ENCODE measurements at places on chromosomes 1 and 21.

DNA sequence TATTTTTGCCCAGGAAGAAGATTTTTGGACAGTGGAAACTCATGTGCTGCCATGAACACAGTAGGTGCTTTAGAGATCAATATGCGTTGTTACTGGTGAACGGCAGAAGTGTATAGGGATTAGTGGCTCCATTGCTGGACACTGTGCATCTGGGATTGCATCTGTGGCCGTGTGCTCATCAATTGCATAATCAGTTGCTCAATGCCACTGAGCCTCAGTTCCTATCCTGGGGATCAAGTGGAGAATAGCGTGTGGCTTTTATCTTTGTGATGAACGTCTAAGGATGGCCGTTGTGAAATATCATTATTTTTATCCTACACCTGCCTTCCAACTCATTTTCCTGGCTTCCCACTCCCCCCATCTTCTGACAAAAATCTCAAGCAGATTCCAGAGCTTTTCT, 5.4 kb downstream of the TNN start:
- no peak for DNase-seq

GRCh38 chr1:167273027-167273800, 52.5 kb downstream of the POU2F1 start:
- no peak for DNase-seq

DNA sequence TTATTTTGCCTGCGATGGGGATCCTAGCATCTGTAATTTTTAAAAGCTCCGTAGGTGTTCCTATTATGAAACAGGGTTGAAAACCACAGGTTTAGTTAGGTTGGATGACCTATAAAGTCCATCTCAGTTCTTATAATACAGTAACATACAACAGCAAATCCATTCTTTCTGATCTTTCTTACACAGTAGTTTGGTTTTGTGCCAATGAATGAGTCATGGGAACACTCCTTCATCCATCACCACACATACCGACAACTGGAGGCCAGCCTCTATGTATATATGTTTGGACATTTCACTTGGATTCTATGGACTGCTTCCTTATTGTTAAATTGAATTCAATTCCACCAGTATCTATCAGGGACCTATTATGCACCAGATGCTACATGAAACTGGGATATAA, 118.4 kb upstream of the L1TD1 start:
- DNase-seq, result no peak

DNA sequence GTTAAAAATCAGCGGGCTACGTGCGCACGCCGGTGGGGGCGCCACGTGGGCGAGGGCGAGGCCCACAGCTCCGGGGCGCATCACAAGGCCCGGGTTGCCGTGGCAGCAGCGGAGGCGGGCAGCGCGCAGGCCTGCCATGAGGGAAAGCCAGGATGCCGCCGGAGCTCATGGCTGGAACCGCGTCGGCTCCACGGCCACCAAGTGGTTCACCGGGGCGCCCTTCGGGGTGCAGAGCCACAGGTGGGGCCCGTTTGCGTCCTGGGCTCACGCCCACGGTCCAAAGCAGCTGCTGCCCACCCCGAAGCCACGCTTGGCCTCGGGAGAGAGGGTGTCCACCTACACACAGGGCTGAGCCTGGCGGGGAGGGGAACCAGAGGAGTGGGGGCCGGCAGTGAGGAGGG, 4.9 kb upstream of the TTC22 start:
- DNase-seq, result no peak

- no peak for DNase-seq
These were observed 15.1 kb downstream of the LCA5L start for GRCh38 chr21:39430457-39430856.
